ENCODE measurements at places on chromosomes 3 and 15.

- no peak for DNase-seq
Measured at GRCh38 chr3:151440940-151441339, 19.9 kb downstream of the IGSF10 start.

GRCh38 chr3:78414261-78414660, 1353.5 kb downstream of the ROBO1 start:
- DNase-seq: no peak

GRCh38 chr3:161682715-161683114, 186.1 kb downstream of the OTOL1 start:
- no peak for DNase-seq

DNA sequence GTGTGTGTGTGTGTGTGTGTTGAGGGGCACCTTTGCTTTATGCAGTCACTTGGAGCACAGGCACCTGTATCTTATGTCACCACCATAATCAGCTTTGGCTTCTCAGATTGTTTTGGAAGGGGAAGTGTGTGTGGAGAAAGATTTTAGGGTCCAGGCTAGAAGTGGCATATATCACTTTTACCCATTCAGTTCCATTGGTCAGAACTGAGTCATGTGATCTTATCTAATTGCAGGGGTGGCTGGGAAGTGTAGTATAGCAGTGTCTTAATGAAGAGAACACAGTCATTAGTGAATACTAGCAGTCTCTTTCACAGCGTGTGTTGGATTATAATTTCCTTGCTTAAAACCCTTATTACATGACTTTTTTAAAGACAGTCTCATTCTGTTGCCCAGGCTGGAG, 20.6 kb downstream of the NCK1 start:
- DNase-seq: no peak

- DNase-seq: no peak
Measured at GRCh38 chr3:45320986-45321385, 67.4 kb upstream of the LARS2 start.

GRCh38 chr15:25679964-25680685, 183.0 kb downstream of the ATP10A start:
- no peak for DNase-seq

DNA sequence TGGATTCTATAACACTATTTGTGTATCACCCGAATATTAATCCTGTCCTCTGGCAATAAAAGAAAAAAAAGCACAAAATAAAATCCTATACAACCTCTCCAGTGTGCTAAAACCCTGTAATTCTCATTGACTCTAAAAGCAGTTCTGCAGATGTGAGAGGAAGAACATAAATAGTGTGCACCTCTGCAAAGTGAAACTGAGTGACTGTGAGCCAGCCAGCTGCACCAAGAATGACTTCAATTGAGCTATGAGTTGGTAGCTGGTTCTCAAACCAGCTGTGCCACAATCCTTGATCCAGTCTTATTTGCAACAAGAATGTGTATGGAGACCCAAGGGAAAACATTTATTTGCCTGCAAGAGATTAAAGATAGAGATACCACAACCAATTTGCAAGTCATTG, 31.2 kb upstream of the COL8A1 start:
- no peak for DNase-seq

GRCh38 chr3:74621581-74621980, 7.1 kb upstream of the CNTN3 start:
- no peak for DNase-seq

- DNase-seq: no peak
Measured at GRCh38 chr15:75192307-75192706, 9.4 kb upstream of the C15orf39 start.

- no peak for DNase-seq
Measured at GRCh38 chr3:131338948-131339640, 42.5 kb upstream of the NUDT16 start.

DNA sequence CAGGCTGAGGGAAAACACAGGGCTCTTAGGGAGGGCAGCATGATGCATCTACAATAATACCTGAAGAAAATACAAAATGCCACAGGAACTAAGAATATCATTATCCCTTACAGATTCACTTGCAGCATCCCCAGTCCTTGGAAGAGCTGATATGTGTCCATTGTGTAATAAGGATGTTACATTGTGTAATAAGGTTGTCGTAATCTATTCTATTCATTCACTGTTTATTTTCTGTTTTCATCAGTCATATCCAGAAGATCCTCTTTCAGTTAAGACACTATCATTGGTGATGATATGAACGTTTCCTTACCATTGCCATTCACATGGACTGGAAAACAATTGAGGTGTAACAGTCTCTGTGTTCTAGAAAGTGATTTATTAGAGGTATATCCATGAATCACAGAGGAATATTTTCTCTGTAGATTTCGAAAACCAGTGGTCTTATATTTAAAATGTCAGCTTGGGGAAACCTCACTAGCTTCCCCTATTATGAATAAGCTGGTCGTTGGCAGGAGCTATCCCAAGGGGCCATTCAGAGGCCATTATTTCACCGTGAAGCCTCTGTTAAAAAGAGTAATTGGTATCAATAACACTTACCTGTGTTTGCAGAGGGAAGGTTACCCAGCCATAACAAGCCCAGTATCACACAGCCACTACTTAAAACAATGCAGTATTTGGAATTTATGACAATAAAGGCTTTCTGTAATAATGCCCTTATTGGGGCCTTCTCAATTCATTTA, 241.1 kb downstream of the ZNF385D start:
- DNase-seq: no peak

DNA sequence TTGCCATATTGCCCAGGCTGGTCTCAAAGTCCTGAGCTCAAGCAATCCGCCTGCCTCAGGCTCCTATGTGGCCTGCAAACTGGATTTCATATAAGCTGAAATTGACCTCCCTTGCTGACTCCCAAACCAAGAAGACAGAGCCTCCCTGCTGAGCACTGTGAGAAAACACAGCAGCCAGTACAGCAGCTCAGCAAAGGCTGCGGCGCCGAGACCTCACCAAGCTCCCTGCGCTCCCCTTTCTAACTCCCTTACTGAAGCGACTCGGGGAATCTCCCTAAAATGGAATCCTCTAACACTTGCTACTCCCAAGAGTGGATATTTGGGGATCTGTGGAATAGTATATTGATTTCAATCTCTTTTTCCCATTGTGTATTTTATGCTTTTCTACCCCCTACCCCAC, 34.6 kb downstream of the MUC20 start:
- no peak for DNase-seq

DNA sequence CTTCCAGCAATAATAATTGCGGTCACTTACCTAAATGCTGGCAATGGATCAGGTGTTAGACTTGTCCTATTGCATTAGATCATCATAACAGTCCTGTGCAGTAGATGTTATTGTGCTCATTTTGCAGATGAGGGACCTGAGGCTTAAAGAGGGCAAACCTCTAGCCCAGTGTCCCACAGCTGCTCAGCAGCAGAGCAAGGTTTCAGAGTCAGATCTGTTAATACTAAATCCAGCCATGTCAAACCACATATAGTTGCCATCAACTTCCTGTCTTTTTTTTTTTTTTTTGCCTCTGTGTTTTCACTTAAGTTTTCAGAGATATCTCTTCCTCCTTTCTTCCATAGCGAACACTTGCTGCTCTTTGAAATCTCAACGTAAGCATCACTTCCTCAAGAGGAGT, 12.1 kb downstream of the FEZF2 start:
- DNase-seq: no peak

DNA sequence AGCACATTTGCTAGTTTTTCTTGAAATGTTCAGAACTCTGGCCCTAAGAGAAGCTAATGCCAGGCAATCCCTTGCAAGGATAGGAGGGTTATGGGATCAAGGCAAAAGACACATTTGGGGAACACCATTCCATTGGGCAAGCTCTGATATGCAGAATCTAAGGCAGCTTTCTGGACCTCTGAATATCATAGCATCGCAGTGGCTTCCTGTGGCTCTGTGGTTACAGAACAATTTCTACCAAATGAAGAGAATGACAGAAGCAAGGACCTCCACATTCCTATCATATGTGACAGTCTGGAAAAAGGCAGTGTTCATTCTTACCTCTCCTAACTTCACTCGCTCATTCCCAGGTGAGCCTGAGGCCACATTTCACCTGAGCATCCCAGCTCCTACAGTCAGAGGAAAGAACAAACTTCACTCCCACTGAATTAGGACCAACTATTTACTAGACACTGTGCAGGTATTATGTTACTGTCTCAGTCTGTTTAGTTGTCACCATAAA, 836.1 kb upstream of the CFAP20DC start:
- no peak for DNase-seq

- no peak for DNase-seq
Measured at GRCh38 chr3:122957707-122958689, 69.6 kb downstream of the SEMA5B start.

DNA sequence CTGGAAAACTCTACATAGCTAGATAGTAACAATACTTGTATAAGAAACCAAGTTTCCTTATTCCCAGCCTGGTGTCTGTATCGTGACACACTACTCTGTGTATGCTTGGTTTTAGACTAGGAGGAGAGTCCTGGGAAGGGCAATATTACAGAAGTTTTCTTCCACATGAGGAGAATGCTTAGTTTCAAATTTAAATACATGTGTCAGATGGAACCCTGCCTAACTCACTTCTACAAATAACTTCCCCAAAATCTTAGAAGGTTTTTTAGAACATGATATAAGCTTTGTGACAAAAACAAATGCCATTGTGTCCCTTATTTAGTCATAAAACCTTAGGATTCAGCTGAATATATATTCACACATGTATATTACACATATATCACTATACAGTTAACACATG, 7.2 kb upstream of the IL20RB start:
- no peak for DNase-seq

DNA sequence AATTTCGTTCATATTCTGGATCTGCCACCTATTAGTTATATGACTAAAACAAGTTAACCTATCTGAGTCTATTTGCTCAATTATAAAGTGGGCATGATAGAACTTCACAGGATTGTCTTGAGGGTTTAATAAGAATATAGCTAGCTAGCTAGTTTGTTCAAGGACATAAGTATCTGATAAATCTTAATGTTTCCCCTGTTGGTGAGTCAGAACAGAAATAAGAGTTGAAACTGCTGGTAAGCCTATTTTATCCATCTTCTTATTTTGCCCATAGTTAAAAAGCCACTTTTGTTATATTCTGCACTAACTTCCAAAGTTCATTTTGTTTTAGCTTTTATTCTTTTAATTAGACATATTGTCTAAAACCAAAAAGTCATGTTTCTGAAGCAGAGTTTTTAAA, 9.4 kb downstream of the SELENOT start:
- DNase-seq: no peak

DNA sequence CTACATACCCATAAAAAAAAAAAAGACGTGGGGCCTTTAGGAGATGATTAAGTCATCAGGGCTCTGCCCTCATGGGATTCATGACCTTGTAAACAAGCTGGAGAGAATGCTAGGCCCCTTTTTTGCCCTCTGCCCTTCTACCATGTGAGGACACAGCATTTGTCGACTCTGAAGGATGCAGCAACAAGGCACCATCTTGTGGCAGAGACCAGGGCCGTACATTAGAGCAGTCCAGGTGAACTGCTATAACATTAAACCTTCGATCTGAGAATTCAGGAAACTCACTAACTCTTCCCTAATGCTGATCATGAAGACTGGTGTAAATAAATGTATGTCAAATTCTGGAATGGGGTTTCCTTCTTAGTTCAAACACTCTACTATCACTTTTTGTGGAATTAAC, 30.7 kb upstream of the SIAH2 start:
- DNase-seq: no peak

DNA sequence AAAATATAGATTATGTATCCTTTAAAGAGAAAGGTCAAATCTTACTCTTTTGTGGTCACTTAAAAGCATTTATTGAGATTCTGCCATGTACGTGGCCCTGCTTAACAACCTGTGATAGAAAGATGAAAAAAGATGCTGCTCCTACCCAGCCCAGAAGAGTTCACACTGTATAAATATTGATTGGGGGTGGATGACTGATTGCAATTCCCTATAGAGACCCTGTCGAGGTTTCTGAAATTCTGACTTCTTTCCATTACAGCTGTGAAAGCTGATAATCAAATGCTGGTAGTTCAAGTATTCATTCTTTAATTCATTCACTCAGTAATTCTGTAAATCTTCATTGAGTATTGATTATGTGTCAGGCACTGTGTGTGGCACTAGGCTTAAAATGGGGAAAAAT, 114.1 kb upstream of the CHL1 start:
- no peak for DNase-seq

- DNase-seq: no peak
Measured at GRCh38 chr3:24530471-24530870, 35.8 kb upstream of the THRB start.

DNA sequence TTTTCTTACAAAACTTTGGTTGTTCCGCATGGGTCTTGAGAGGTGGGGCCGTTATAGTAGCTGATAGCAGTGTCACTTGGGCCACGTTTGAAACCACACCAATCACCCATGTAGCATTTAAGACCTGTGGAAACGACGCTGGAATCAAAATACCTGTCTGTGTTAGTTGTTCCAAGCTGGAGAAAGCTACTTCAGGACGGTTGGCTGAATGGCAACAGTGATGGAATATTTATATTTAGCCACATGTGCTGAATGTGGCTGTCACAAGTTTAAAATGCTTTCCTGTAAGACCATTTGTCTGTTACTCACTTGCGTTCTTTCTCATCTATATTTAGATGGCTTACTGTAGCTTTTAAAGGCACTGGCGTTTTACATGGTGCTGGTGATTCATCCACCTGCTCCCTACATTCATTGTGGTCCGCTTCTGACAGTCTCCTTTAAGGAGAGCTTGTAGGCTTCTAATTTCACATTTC, 1.4 kb downstream of the DNAJA4 start:
- DNase-seq: no peak

GRCh38 chr3:108744762-108745161, 12.4 kb downstream of the RETNLB start:
- no peak for DNase-seq

DNA sequence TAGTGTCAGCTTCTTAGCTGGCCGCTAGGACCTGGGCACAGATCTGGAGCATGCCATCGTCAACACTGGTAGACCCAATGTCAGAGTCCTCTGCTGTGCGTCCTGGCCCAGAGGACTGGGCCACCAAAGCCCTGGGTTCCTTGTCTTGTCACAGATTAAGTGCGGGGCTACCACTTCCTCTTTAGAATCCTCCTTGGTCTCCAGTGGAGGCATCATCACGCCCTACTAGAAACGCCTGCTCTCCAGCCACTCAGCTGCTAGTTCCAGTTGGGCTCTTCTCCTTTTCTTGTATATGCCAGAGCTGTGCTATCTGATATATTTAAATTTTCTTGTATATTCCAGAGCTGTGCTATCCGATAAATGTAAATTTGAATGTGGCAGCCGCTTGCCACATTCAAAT, 11.2 kb downstream of the PPCDC start:
- no peak for DNase-seq

- no peak for DNase-seq
Measured at GRCh38 chr15:38671006-38671387, 106.4 kb upstream of the RASGRP1 start.

GRCh38 chr3:153626158-153626557, 464.1 kb downstream of the RAP2B start:
- peak; percentile 18 for DNase-seq
